ENCODE measurements at places on chromosomes 3 and 15.
A peak's percentile ranks its signal among the peaks of the same experiment; 100 is the strongest.

GRCh38 chr3:177807150-177807875, 610.0 kb upstream of the TBL1XR1 start:
- DNase-seq, result no peak

GRCh38 chr3:22318325-22318724, 567.3 kb upstream of the ZNF385D start:
- no peak for DNase-seq

DNA sequence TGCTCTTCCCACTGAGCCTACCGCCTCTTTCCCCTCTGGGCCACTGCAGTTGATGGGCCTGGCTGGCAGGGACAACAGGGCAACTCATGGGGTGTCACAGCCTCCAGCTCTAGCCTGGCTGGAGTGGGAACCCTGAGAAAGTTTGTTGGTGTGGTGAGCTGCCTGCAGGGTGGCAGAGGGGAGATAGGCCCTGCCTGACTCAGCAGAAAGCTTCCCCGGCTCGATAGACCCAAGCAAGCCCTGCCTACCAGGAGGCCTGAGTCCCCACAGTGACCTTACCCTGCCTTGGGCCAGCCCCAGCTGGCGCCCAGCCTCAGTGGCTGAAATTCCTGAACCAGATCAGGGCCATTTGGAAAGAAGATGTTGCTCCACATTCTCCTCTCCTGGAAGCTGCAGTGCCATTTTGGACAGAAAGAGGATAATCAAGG, 29.4 kb downstream of the ABTB1 start:
- no peak for DNase-seq

DNA sequence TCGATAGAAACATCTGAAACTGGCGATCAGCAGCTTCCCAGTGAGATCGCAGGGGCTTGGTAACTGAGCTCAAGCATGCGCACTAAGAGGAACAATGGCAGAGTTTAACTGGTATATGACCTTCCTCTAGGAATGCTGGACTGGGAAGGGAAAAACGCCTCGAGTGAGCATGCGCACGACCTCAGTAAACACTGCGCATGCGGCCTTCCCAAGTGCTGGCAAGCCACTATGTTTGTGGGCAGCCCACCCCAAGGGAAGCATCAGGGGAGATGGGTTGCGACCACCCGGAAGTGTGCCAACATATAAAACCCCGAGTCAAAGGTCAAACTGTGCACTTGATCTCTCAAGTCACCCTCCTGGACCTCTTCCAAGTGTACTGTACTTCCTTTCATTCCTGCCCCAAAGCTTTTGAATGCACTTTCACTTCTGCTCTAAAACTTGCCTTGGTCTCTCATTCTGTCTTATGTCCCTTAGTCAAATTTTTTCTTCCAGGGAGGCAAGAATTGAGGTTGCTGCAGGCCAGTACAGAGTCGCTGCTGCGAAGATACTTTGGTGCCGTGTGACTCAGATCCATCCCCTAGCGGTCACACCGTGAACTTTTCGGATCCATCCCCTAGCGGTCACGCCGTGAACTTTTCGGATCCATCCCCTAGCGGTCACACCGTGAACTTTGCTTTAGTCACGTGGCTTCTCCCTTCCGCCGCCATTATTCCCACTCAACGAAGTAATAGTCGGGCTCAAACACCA, 243.3 kb downstream of the FAM43A start:
- no peak for DNase-seq

DNA sequence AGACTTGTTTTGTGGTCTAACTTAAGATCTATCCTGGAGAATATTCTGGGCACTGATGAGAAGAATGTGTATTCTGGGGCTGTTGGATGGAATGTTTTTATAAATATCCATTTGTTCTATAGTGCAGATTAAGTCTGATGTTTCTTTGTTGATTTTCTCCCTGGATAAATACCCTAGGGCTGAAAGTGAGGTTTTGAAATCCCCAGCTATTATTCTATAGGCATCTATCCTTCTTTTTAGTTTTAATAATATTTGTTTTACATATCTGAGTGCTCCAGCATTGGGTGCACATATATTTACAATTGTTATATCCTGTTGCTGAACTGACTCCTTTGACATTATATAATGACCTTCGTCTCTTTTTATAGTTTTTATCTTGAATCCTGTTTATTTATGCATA, 42.9 kb downstream of the GALK2 start:
- no peak for DNase-seq

DNA sequence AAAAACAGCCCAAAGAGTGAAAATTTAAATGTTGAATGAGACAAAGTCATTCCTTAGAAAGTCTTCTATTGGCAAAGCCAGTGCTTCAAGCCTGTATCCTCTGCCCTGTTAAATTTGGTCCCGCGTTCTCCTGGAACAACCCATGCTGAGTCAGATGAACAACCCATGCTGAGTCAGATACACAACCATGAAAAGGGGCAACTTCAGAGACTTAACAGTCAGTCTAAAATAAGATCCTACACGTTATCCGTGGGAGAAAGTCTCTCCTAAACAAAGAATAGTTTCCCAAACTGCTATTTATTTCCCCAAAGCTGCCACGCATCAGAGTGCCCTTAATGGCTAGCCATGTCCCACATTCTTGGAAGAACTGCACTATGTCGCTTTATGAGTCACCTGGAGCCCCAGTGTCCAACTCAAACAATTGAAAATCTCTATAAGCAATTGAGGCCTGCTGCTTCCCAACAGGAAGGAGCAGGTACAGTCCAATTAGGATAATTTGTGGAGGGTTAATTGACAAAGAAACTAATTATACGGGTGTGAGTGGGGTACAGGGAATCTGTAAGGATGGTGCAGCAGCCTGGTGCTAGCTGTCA, 66.1 kb downstream of the WHAMM start:
- peak; percentile 71 for DNase-seq

GRCh38 chr3:164459521-164460151, 618.7 kb downstream of the SI start:
- DNase-seq, result no peak

- no peak for DNase-seq
Observed at GRCh38 chr15:64162478-64162868, 349 bp downstream of the PPIB start.

- no peak for DNase-seq
Observed at GRCh38 chr15:98767692-98768091, 119.4 kb downstream of the IGF1R start.

GRCh38 chr15:90106522-90107117, 4.4 kb upstream of the IDH2 start:
- DNase-seq, result peak; percentile 61

DNA sequence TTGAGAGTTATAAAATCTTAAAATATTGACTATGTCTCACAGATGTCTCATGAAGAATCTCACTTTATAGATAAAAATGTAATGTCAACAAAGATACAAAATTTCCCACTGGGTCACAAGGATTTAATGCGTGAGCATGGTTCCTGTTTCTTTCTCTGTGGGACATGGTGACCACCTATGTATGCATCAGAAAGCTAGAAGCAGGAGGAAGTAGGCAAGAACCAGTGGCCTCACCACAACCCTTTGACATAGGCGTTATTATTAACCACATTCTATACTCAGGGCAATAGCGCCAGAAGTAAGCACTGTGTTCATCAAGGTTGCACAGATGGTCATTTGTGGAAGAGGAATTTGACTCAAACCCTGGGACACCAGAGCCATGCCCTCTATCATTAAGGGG, 11.7 kb upstream of the ADAMTS17 start:
- DNase-seq, result no peak

DNA sequence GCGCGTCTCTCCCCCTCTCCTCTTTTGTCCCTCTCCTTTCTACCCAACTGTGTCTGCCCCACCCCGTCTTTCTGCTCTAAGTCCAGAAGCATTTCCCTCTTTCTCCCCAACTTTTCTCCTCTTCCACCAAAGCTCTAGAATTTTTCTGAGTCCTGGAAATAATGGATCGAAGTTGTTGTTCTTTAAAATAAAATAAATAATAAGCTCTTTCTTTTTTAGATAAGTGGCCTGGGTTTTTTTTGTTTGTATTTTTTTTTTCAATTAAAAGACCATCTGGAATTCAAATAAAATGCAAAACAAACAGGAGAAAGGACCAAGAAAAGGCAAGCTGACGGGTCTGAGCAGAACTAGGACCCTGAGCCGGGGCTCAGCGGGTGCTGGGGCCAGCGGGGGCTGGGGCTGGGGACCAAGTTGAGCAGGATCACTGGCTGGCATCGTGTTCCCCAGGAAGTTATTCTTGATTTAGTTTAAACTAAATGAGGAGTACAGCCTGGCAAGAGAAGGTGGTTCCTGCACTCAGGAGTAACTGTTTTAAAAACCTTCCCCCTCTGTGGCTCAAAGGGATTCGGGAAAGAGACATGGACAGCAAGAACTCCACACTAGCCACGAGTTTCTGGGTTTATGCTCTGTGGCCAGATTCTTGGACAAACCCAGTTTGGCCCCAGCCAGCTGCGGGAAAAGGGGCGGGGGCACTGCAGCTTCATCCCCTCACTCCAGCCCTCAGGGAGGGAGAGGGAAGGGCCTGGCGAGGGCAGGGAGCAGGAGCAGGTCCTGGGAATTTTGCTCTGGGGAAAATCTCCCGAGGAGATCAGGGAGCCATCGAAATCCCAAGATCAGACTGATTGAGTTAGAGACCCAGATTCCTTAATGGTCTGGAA, 8.4 kb downstream of the GATA2 start:
- no peak for DNase-seq

DNA sequence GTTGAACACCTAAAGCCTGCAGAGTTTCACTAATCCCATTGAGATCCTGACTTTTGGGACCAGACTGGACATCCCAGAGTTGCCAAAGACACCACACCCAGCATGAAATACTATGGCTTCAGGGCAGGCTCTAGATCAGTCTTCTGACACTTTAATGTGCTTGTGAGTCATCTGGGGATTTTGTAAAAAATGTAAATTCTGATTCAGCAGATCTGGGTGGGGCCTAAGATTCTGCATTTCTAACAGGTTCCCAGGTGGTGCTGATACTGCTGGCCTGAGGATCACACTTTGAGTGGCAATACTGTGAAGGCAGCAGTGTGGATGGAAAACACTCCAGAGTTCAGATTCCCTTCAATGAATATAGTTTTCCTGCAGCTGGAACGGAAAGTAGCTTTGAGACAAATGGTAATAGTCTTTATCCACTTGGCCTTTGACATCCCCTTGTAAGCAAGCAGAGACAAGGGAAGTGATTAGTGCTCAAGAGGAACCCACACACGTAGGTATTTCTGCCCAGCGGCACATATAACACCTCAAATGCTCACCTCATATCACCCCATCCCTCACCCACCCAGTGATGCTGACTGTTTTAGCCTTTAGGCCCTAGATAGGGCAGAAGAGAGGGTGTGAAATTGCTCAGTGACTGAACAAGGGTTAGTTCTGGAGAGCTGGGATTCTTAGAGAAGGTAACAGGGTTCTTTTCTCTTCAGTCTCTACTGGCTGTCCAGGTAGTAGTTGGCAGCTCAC, 51.5 kb upstream of the GSK3B start:
- peak; percentile 73 for DNase-seq

Data from fibroblast of skin of right quadriceps (primary cell).